ENCODE measurements at places on chromosomes 11 and 22. TPM values are rescaled to one million over a fixed set of nuclear protein-coding genes. Genes with fewer than 3 reads are reported as not detected.

Gene FGF3
- not detected for total RNA-seq

GRCh38 chr22:39522567-39523300, 2.4 kb downstream of the ATF4 start:
- DNase-seq, result peak; percentile 64

DNA sequence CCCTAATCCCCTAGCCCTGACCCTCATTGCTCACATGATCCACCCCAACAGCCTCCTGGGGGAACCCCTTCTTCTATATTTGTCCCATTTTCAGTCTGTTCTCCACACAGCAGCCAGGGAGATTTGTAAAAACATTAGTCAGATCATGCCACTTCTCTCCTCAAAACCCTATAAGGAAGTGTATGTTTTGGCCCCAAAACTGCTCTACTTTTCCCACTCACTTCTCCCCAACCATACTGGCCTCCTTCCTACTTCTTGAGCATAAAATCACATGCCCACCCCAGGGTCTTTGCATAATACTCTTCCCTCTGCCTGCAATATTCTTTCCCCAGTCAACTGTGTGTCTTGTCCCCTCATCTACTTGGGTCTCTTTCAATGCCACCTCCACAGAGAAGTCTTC, 4.7 kb upstream of the SLC22A12 start:
- DNase-seq, result no peak

DNA sequence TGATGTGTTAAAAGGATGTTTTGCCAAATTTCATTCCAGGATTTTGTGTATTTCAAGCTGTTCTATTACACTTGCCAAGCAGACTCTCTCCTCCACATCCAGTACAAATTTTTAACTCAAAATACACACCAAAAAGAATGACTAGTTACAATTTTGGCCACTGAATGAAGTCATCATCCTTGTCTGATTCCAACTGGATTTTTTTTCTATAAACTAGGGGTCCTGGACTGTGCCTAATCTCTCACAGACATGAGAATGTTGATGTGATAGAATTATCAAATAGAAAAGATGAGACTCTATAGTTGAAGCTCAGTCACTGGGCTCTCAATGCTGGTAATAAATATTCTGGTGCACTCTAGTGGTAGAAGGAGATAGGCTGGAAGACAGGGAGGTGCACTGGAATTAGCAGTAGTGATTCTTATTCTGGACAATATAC, 85.8 kb downstream of the FANCF start:
- peak; percentile 10 for DNase-seq

- DNase-seq, result no peak
These were observed 5.3 kb downstream of the TUBA8 start for GRCh38 chr22:18115906-18116371.

DNA sequence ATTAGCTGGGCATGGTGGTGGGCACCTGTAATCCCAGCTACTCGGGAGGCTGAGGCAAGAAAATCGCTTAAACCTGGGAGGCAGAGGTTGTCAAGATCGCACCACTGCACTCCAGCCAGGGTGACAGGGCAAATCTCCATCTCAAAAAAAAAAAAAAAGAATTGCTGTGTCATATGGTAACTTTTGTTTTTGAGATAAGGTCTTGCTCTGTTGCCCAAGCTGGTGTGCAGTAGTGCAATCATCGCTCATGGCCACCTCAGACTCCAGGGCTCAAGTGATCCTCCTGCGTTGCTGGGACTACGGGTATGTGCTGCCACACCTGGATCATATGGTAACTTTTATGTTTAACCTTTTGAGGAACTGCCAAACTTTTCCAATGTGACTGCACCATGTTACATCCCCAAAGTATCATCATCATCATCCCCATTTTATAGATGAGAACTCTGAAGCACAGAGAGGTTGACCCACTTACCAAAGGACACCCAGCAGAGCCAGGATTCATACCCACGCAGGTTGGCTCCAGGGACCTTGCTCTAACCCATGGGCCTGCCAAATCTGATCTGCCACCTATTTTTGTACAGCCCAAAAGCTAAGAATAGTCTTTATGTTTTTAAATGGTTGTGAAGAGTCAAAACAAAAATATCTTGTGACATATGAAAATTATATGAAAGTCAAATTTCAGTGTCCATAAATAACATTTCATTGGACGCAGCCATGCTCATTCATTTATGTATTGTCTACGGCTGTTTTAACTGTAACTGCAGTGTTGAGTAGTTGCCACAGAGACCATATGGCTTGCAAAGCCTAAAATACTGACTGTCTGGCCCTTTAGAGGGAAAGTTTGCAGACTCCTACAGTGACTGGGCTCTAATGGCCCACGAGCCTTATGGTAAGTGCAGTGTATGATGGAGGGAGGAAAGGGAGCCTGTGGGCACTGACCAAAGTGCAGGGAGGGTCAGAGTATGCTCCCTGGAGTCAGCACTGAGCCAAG, 45.3 kb downstream of the GDPD5 start:
- peak; percentile 71 for DNase-seq

DNA sequence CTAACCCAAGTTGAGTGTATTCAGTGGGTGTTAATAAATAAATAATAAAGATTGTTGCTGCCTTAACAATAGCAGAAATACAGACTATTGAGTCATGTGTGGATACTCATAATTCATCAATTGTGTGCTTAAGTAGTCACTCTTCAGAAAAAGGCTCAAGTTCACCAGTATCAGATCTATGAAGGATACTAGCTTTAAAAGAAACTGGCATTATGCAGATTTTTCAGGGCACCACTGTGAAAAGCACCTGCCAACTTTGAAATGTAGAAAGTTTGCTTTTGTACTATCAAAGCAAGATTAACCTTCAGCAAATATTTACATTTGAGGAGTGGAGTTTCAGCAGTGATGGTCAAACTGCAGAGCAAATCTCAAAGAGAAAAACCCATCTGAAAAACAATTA, 20.1 kb upstream of the SYTL2 start:
- no peak for DNase-seq

DNA sequence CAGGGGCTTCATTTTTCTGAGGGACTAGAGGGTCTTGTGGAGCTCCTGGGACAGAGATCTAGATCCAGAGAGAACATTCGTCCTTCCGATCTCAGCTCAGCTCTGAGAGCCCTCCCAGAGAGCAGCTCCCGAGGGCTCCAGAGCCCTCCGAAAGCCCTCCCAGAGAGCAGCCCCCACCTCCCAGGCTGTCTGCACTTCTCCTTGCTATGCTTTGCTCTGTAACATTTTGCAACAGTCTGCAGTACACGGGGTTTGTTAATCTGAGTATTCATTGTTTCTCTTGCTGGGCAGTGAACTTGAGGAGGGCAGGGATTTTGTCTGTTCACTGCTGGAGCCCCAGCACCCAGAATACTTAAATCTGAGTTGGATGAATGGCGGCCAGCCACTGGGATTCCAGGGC, 2.6 kb downstream of the GGA1 start:
- DNase-seq, result no peak

Gene MRGPRX3
- total RNA-seq, result not detected

Gene SLC37A2
- total RNA-seq, result not detected
